ENCODE measurements at places on chromosomes 3 and 15.

- DNase-seq: no peak
These were observed 30.2 kb upstream of the CHMP2B start for GRCh38 chr3:87196879-87197278.

DNA sequence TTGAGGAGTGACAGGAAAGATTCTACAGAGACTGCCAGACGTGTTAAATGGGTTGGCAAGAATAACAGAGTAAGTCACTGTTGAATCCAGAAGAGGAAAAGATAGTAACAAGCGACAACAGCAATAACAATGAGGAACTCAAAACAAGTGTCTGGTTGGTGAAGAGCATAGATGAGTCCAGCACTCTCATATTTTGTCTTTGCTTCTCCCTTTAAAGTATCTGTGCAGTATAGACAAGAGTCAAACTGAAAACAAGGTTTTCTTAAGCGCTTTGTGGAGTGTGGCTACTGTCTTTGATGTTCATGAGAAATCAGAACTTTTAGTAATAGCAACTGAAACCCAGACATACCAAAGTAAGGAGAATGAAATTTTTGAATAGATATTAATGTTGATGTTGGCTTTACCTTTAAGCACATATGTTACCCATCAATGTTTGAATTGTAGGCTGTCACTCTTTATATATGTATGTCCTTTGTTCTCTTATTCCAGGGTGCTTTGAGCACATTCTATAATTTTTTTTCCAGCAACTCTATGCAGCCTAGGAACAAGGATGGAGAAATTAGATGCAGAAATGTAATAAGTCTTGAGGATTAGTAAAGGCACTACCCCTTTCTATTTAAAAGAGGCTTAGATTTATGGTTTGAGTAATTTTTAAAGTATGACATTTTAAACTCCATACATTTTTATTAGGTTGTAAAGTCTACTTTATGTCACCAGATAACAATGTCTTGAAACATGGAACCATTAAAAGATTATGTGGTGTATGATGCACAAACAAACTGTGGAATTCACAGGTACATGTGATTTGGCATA lies 185.5 kb downstream of the NFKBIZ start:
- DNase-seq: no peak

- DNase-seq: no peak
These were observed 17.9 kb downstream of the STT3B start for GRCh38 chr3:31550452-31551251.

- no peak for DNase-seq
These were observed 786.2 kb downstream of the SQOR start for GRCh38 chr15:46420990-46421389.

DNA sequence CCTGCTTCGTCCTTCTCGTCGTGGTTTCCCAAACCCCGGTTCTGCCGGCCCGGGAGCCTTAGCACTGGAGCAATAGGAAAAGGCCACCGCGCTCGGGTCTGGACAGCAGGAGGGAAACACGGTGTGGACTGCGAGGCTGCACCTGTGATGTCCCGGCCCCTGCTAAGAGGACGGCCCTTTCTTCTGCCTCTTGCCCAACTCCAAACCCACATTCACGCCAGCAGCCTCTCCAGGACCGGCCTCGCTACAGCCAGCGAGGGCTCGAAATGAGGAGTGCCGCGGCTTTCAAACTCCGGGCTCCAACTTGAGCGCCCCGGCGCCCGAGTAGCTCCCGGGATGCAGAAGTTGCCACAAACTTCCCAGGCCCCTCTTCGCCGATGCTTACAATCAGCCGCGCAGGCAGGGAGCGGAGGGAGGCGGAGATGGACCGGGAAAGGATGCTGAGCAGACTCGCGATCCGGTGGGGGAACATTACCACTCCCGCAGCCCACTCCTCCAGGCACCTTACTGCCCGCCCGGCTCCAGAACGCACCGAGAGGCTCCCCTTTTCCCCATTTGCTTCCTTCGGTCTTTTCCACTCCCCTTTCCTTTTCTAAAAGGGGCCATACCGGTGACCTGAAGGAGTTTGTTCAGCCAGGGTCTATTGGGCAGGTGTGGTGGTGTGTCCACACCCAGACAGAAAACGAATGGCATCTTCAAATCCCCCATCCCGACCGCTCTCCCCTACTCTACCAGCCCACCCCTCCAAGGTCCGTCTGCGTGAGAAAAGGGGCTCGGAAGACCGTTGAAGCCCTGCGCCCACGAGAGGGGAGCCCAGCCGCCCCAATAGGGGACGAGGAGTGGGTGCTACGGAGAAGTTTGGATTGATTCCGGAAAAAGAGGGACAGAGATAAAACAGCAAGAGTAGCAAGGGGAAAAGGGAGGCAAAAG lies 18.8 kb upstream of the SATB1 start:
- DNase-seq: no peak

DNA sequence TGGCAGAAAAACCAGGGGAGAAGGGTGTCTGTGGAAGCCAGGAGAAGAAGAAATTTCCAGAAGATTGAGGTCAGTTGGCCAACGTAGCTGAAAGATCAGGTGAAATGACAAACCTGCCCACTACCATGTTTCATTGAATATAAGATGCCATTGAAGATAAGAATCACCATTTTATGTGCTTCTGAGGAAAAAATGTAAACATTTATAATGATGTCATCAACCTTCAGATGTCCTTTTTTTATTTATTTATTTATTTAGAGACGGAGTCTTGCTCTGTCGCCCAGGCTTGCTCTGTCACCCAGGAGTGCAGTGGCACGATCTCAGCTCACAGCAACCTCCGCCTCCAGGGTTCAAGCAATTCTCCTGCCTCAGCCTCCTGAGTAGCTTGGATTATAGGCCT lies 4.9 kb upstream of the PODXL2 start:
- DNase-seq: no peak

GRCh38 chr3:85576697-85577200 lies 618.0 kb downstream of the CADM2 start:
- DNase-seq: no peak

DNA sequence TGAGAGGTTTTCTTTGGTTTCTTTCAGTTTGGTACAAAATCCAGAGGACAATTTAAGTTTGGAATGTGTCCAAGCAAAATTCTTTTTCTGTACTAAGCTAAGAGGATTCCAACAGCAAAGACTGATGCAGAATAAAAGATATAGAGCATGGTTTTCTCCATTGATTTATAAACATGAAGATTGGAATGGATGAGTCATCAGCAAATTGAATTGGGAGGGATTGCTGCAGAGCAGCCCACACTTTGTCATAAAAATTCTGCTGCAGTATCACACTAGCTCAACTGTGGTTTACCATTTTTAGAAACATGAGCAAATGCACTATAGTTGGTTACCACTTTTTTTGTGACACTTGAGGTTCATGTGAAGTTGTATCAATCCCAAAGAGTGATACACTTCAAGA lies 16.1 kb upstream of the LARP6 start:
- DNase-seq: no peak

DNA sequence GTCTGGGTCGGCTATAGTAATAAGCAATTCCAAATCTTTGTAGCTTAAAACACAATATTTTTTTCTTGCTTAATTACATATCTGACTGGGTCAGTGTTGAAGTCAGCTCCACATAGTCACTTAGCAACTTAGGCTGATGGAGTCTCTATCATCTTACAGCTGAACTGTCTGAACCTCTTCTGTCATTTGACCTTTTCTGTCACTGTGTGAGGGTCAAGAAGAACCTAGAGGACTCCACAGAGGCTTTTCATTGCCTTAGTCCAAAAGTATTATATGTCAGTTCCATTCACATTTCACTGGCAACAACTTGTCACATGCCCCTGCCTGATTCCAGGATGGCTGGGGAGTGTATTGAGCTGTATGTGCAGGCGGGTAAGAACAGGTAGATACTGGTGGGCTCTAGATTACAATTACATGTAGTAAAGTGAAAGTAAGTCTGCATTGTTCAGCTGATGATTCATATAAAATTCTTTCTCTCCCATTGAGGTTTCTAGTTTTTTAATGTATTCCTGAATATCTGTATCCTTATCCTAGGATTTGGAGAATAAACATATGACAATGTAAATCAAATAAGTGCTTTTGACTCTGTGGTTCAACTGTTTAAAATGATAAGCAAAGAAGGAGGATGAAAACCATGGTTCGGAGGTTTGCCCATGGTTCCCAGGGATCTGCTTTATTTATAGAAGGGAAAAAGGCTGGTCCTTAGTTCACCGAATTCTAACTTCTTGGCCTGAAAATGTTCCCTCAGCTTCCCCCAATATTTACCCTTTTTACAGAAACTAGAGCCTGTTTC lies 5.8 kb upstream of the ARPP21 start:
- DNase-seq: no peak

GRCh38 chr3:37271611-37272010 lies 97.2 kb upstream of the LRRFIP2 start:
- DNase-seq: no peak

- DNase-seq: no peak
These were observed 146.3 kb downstream of the PLCL2 start for GRCh38 chr3:17030956-17031652.

- DNase-seq: no peak
These were observed 100.8 kb upstream of the LIPC start for GRCh38 chr15:58330741-58331559.

- no peak for DNase-seq
These were observed 28.6 kb downstream of the SOX14 start for GRCh38 chr3:137792626-137793271.

- DNase-seq: no peak
These were observed 734 bp downstream of the TBL1XR1 start for GRCh38 chr3:177196456-177197040.

DNA sequence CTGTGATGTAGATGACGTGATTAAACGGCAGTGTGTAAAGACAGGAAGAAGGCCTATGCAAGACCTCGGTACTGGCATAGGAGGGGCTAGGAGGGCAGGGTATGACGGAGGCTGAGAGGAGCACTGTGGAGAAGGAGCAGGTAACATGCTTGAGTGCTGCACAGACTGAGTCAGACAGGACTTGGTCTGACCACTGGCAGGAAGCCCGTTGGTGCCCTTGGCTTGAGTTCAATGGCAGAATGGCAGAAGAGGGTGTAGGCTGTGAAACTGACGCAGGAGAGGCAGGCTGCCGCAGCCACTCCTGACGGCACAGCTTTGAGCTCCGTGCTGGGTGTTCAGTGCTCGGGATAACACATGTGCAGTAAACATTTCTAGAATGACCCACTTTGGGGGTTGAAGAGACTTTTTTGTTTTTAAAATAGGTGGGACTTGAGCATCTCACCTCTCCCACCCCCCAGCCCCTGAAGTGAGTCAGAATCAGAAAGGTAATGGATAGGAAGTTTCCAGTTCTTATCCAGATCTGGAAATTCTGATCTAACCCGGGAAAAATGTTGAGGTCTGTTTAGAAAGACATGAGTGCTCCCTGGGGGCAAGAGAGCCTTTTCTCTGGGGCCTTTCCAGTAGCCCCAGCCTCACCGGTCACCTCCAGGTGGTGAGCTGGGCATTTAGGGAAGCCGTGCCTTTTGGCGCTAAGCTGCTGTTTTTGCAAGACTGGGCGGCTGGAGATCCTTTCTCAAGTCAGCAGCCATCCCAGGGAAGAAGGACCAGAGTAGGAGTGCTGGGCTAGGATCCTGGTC lies 126.4 kb downstream of the RPLP1 start:
- no peak for DNase-seq

GRCh38 chr3:193680220-193680619 lies 87.2 kb downstream of the OPA1 start:
- no peak for DNase-seq

DNA sequence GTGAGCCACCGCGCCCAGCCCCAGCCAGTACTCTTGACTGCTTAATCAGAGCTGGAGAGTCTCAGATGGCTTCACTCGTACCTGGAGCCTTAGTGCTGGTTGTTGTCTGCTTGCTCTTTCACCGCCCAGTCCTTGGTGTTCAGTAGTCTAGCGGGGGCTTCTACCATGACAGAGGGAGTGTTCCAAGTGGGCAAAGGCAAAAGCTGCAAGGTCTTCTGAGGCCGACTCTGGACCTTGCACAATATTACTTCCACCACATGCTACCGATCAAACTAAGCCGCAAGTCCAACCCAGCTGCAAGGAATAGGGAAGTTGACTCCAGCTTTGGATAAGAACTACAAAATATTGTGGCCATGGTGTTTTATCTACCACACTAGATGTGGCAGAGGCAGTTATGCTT lies 6.6 kb downstream of the PARL start:
- no peak for DNase-seq

GRCh38 chr3:126354776-126355175 lies 2.4 kb downstream of the KLF15 start:
- DNase-seq: no peak

- DNase-seq: no peak
These were observed 102.9 kb upstream of the NR2E3 start for GRCh38 chr15:71707230-71708050.

DNA sequence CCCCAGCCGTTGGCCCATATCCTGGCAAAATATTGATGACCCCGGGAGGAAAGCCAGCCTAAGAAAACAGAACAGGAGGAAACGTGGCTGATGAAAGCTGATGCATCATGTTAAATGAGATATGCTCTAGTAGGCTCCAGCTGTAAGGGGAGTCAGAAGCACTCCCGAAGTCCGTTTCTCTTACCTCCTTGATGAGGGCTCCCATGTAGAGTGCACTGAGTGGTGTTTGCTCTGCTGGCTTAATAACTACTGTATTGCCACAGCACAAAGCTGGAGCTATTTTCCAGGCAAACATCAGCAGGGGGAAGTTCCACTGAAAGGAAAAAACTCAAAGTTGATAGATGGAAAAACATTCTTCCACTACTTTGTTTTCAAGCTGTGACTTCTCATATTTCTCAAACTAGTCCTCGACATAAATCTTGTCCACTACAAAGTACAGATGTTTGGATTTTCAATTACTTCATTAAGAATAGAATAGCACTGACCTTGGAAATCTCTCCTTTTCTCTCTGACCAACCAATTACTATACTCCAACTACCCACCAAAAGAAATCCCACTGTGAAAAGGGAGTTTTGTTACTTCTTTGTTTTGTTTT lies 72.7 kb downstream of the ALDH1A2 start:
- DNase-seq: no peak

GRCh38 chr3:13223574-13224237 lies 150.5 kb upstream of the IQSEC1 start:
- DNase-seq: no peak

DNA sequence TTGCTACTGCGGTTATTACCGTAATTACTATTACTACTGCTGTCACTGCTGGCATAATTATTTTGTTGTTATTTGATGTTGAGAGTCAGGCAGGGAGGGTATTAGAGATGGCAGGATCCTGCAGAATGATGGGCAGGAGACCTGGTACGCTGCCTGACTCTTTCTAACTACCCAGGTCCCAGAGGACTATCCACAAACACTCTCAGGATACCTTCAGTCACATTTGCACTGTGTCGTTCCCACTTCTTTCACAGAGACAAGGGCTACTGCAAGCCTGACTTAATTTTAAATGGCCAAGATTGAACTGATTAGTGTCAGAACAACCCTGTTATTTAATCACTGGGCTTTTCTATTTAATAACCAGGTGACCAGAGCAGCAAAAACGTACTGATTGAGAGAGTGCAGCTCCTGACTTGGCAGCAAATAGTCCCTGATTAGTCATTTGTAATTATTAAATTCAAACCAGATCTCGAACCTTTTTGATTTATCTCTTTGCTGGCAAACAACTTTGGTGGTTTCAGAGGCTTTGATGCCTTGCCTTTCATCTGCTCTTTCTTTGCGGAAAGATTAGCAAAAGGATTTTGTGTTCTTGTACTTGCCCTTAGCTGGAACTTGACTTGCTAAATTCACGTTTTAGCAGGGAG lies 88.8 kb upstream of the ARHGEF3 start:
- DNase-seq: no peak

- no peak for DNase-seq
These were observed 21.8 kb downstream of the NIPA1 start for GRCh38 chr15:22808240-22808639.
